Activated T-helper 1 cell treated with anti-CD3 and anti-CD28 coated beads, Interleukin-12 subunit alpha, Interleukin-12 subunit beta, Interleukin-2, Interleukin-4 antibody, amounts not matched to agents 30 ng/mL and 10 ng/mL and 1 ng/mL, durations not matched to agents 14 hours and 24 hours and 36 hours (primary cell): ENCODE measurements at places on chromosomes 1 and 21. TPM values are rescaled to one million over a fixed set of nuclear protein-coding genes. Genes with fewer than 3 reads are reported as not detected.

- peaks cover 66% of the 10 kb centered on the region for H3K4me1 ChIP-seq
- H3K4me3 ChIP-seq = peak overlapping the region; percentile 81
- peak overlapping the region; percentile 81 for H3K27ac ChIP-seq
- no peak for DNase-seq
- peaks cover 19% of the 10 kb centered on the region for H3K36me3 ChIP-seq
- no peaks in the 10 kb centered on the region for H3K27me3 ChIP-seq
These were observed 52.7 kb downstream of the AGPAT3 start for GRCh38 chr21:43917515-43918384.

- no peak overlapping the region for H3K4me3 ChIP-seq
- H3K27me3 ChIP-seq = peaks cover 13% of the 10 kb centered on the region
- H3K27ac ChIP-seq = no peak overlapping the region
- H3K4me1 ChIP-seq = no peaks in the 10 kb centered on the region
- no peak for DNase-seq
These were observed 550.6 kb downstream of the MATN1 start for GRCh38 chr1:30172757-30173156.

DNA sequence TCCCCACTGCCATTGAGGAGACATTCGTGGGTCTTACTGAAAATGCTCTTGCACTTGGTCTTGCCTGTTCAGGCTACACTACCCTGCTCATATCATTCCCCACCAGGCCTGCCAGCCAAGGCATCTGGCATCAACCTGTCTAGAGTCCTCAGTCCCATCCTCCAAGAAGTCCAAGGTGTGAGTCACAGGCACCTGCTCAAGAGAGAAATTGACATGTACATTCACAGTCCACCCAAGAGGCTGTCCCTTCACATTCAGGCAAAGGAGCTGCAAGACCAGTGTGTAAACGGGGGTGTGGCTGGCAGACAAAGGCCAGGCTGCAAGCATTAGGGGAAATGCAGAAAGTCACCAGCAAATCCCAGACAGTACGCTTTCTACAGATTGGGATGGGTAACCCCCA lies 13.1 kb upstream of the PLA2G2C start:
- no peak overlapping the region for H3K4me3 ChIP-seq
- peaks cover 2% of the 10 kb centered on the region for H3K36me3 ChIP-seq
- H3K27ac ChIP-seq = no peak overlapping the region
- no peak for DNase-seq

GRCh38 chr1:19372602-19373001 lies 60.5 kb downstream of the SLC66A1 start:
- H3K27ac ChIP-seq = no peak overlapping the region
- peaks cover under 1% of the 10 kb centered on the region for H3K4me1 ChIP-seq
- no peak overlapping the region for H3K4me3 ChIP-seq
- DNase-seq = no peak
- H3K36me3 ChIP-seq = peaks cover 17% of the 10 kb centered on the region

DNA sequence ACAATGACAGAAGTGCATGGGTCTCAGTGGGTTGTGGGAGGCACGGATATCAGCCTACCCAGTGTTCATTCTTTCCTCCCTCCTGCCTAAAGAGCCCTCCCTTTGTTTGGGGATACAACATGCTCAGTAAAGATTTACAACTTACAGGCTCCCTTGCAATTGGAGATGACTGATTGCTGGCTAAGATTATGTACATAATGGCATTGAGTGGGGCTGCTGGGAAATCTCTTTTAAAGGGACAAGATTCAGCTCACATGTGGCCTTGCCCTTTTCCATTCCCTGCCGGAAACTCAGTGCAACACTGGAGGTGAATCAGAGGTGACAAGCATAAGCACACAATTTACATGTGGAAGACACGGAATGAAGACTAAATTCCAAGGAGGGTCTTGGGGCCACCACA lies 83.7 kb upstream of the CHRM3 start:
- DNase-seq = no peak
- no peaks in the 10 kb centered on the region for H3K36me3 ChIP-seq
- H3K27ac ChIP-seq = no peak overlapping the region

GRCh38 chr21:17981060-17981740 lies 162.0 kb upstream of the C21orf91 start:
- no peaks in the 10 kb centered on the region for H3K27me3 ChIP-seq
- no peak overlapping the region for H3K27ac ChIP-seq
- no peak overlapping the region for H3K4me3 ChIP-seq
- no peaks in the 10 kb centered on the region for H3K36me3 ChIP-seq
- H3K4me1 ChIP-seq = no peaks in the 10 kb centered on the region

- DNase-seq = no peak
- no peak overlapping the region for H3K27ac ChIP-seq
- no peaks in the 10 kb centered on the region for H3K36me3 ChIP-seq
- peaks cover 14% of the 10 kb centered on the region for H3K4me1 ChIP-seq
These were observed 92.1 kb downstream of the SPSB1 start for GRCh38 chr1:9384751-9385245.

GRCh38 chr1:183404476-183404875 lies 13.7 kb downstream of the NMNAT2 start:
- H3K4me1 ChIP-seq = no peaks in the 10 kb centered on the region
- H3K27ac ChIP-seq = no peak overlapping the region
- H3K4me3 ChIP-seq = no peak overlapping the region
- DNase-seq = no peak

DNA sequence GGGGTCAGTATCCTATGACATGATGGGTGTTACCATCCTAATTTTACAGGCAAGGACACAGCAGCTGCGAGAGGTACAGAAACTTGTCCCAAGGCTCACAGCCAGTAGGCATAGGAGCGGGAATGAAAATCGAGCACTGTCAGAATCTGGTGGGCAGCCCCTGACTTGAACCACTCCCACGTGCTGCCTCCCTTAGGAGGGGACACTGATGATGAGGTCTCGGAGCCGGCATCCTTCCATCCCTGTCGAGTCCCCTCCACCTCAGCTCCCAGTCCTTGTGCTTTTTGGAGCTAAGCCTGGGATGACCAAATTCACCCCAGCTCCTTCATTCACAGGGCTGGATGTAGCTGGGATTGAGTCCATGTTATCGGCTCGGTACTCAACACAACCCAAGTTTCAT lies 49.0 kb downstream of the B3GALT5 start:
- H3K36me3 ChIP-seq = no peaks in the 10 kb centered on the region
- no peak overlapping the region for H3K4me3 ChIP-seq
- no peaks in the 10 kb centered on the region for H3K4me1 ChIP-seq

- DNase-seq = no peak
- H3K27me3 ChIP-seq = no peaks in the 10 kb centered on the region
- H3K4me1 ChIP-seq = no peaks in the 10 kb centered on the region
- no peaks in the 10 kb centered on the region for H3K36me3 ChIP-seq
- H3K4me3 ChIP-seq = no peak overlapping the region
These were observed 8.9 kb downstream of the ERI3 start for GRCh38 chr1:44346184-44346583.

GRCh38 chr1:147541672-147542568 lies 619 bp downstream of the BCL9 start:
- H3K4me3 ChIP-seq = no peak overlapping the region
- peaks cover 5% of the 10 kb centered on the region for H3K27me3 ChIP-seq
- peaks cover 14% of the 10 kb centered on the region for H3K4me1 ChIP-seq
- H3K27ac ChIP-seq = no peak overlapping the region
- no peak for DNase-seq

DNA sequence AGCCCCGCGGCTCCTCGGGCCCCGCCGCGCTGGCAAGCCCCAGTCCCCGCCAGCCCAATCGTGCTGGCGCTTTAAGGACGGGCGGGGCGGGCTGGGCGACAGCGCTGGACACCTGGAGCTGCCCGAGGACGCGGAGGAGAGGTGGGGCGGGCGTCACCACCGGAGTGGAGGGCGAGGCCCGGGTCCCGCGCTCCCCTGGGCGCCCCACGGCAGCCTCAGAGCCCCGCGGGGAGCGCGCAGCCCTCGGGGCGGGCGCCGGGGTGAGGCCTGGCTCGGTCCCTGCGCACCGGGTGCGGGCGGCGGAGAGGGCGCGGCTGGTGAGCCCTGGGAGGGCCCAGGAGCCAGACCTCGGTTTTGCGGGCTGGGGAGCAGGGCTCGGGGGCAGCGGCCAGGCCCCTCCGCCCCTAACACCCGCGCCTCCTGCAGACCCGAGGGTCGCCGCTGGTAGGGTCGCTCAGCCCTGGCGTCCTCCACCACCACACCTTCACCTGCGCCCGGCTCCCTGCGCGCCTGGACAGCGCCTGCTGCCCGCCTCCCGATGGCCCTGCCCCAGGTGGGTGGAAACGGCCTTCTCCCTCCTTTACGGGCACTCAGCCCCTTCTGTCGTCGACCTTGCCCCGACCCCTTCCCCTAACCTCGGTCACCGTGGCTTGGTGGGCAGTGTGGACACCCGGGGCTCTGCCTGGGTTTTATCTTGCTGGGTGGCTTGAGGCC lies at the start of gene TMEM61:
Gene TMEM61 (plus strand): TSS at position 101 of the 714 bp plus-strand sequence. CDS start 438 bp downstream, at position 539.
- H3K4me3 ChIP-seq = no peak within 1 kb of the TSS
- H3K4me1 ChIP-seq = no peaks in the 10 kb centered on the region
- no peak for DNase-seq
- no peaks in the 10 kb centered on the region for H3K36me3 ChIP-seq
- no peak within 1 kb of the TSS for H3K27ac ChIP-seq

GRCh38 chr1:156081180-156081916 lies 917 bp downstream of the MEX3A start:
- no peaks in the 10 kb centered on the region for H3K36me3 ChIP-seq
- peak overlapping the region; percentile 78 for H3K4me3 ChIP-seq
- peaks cover 5% of the 10 kb centered on the region for H3K4me1 ChIP-seq

DNA sequence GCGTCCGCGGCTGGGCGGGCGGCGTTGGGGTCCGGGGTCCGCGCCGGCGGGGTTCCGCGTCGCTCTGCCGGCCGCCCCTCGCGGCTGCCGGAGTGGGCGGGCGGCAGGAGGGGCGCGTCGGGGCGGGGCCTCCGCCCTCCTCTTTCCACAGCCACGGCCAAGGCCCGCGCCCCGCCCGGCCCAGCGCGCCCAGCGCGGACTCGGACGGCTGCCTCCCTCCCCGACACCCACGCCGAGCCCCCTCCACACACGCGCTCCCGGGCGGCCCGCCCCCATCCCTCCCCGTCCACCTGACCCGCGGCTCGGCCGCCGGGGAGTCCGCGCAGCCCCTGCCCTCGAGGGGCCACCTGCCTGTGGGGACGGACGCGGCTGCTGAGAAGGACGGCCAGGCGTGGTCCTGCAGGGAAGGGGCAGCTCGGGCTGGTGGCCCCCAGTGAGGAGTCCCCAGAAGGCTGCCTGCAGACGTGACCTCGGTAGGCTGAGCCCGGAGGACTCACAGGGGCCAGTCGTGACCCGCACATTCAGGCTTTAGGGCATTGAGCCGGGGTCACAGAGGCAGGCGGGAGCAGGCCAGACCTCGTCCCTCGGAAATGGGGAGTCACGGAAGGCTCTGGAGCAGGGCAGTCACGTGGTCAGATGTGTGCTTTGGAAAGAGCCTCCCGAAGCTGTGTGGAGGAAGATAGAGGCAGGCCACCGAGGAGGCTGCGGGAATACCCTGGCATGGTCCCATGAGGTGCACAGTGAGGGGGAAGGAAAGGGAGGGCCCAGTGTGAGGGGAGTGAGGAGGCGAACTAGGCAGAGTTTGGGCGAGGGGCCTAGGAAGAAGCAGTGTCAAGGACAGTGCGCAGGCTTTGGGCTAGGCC lies at the start of gene COL8A2:
Gene COL8A2 (minus strand): TSS at position 94 of the 863 bp plus-strand sequence. CDS start 24,980 bp downstream, outside the sequence.
- DNase-seq = no peak
- H3K27ac ChIP-seq = no peak within 1 kb of the TSS
- peaks cover 6% of the 10 kb centered on the region for H3K4me1 ChIP-seq
- H3K27me3 ChIP-seq = peaks cover 32% of the 10 kb centered on the region

GRCh38 chr1:109091078-109091838 lies 694 bp downstream of the TMEM167B start:
- DNase-seq = no peak
- peak overlapping the region; percentile 92 for H3K4me3 ChIP-seq
- H3K4me1 ChIP-seq = peaks cover 21% of the 10 kb centered on the region
- peaks cover 2% of the 10 kb centered on the region for H3K27me3 ChIP-seq
- peaks cover 24% of the 10 kb centered on the region for H3K36me3 ChIP-seq

DNA sequence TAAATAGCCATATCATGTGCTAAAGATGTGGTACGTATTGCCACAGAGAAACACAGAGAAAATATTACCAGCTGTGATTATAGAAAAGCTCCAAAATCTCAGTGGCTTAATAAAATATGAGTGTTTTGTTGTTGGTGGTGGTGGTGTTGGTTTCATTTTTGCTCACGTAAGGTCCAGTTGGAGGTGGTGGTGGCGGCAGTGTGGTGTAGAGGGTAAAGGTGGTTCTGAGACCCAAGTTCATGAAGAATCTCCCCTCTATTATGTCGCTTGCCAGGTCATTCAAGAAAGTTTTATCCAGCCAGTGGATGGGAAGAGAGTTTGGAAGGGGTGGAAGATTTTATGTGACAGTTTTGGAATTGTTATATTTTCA lies 217.6 kb upstream of the SAMSN1 start:
- no peak overlapping the region for H3K4me3 ChIP-seq
- no peaks in the 10 kb centered on the region for H3K36me3 ChIP-seq
- no peaks in the 10 kb centered on the region for H3K4me1 ChIP-seq
- H3K27ac ChIP-seq = no peak overlapping the region
- DNase-seq = no peak

DNA sequence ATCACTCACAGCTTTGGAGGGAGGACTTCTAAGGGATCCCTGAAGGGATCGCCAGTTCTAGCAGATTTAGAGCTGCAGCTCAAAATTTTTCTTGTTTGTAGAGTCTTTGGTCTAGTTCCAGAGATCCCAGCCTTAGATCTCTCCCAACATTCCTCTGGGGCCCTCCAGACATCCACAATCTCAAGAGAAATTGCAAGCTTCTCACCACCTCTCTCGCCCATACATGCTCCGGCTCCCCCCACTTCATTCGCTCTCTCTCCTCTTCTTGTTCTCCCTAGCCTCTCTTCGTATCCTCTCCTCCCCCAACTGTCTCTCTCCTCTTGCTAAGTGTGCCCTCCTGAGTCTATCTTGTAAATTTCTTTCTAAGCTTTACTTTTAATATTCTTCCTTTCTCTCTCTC lies 15.1 kb upstream of the TUT4 start:
- peaks cover 15% of the 10 kb centered on the region for H3K27me3 ChIP-seq
- peaks cover 1% of the 10 kb centered on the region for H3K36me3 ChIP-seq
- H3K27ac ChIP-seq = no peak overlapping the region
- no peak for DNase-seq

- no peak for DNase-seq
These were observed 30.5 kb downstream of the ATP5PO start for GRCh38 chr21:33885172-33885514.

The PRAMEF18 gene
- total RNA-seq = not detected in 2 replicates

The OR2T35 gene
- total RNA-seq = not detected in 2 replicates

The BEST4 gene
- 0.47 and 0.54 TPM in 2 replicates for total RNA-seq

The FGR gene
- total RNA-seq = 0.21 and 0.27 TPM in 2 replicates

The SLC9C2 gene
- total RNA-seq = not detected in 2 replicates

The ALX3 gene
- not detected in 2 replicates for total RNA-seq

The CNR2 gene
- total RNA-seq = not detected in 2 replicates

The ADAMTSL4 gene
- total RNA-seq = 1.2 and 1.3 TPM in 2 replicates

The TNFRSF18 gene
- 350 and 356 TPM in 2 replicates for total RNA-seq
